ENCODE measurements at places on chromosomes 16 and 17.

GRCh38 chr16:86961171-86961601 is 356.0 kb downstream of the C16orf95 start:
- no peak for DNase-seq

GRCh38 chr16:72722552-72722951 is 325.4 kb downstream of the ZFHX3 start:
- no peak for DNase-seq

GRCh38 chr17:80002690-80003490 is 32.8 kb downstream of the TBC1D16 start:
- no peak for DNase-seq

GRCh38 chr16:59701963-59702930 is 968.1 kb upstream of the GOT2 start:
- DNase-seq = no peak

DNA sequence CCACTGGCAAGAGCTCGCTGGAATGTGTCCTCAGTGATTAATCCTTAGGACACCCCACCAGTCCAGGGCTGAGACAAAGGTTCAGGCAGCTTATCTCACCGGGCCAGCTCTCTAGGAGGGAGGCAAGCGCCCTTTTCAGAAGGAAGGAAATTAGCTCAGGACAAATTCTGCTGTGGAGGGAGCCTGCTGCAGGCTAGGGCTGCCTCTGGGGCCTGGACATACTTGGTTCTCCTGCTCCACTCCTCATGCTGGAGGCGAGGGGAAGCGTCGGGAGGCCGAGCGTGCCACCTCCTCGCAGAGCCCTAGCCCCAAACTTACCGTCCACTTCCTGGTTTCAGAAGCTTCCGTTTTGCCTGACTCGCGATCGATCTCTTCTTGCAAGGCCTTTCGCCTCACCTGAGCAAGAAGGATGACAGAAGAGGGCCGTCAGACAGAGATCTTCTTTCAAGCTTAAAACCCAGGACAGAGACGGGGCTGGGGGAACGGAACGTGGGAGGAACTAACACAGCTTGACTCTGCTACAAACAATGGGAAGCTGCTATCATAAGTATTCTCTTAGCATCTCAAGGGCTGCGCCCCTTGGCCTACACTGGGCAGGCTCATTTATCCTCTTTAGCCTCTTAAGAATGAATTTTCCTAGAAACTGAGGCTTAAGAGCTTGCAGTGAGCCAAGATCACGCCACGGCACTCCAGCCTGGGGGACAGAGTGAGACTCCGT is 7.7 kb downstream of the KNOP1 start:
- DNase-seq = no peak

DNA sequence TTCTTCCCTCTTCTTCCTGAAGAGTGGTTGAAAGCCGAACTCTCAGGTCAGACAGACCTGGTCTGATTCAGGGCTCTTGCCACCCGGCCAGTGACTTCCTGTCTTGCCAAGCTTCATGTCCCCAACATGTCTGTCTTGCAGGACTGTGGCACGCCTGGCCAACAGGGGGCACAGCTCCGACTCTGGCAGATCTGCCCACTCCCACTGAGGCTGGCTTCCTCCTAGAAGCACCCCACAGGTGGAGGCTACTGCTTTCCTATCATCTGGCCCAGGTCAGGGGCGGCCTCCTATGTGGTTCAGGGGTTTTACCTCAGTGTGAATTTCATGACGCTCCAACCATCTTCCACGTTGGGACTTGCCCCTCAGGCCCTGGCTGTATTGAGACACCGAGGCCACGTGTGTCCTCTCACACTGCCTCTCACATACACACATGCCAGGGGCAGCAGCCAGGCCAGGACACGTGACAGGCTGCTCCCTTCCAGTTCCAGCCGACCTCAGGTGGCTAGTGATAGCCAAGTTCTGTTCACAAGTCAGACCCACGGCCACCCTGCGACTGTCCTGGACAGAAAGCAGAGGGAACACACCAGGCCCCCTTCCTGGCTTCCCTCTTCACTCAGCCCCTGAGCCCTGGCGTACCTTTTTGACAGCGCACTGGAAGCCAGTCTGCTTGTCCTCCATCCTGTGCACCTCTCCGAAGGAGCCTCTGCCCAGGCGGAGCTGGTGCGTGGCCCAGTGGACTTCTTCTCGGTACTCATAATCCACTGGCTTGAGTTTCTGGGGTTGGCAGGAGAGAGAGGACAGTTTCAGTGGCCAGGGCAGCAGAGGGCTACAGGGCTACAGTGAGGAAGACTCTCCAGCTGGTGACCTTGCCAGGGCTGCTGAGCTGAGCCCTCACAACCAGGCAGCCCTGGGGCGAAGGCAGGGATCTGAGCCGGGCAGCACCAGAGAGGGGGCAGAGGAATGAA is 22.6 kb upstream of the SPATA32 start:
- no peak for DNase-seq

GRCh38 chr17:20299013-20299412 is 168.3 kb downstream of the LGALS9B start:
- DNase-seq = no peak

GRCh38 chr17:50303051-50303450 is 28.8 kb downstream of the TMEM92 start:
- no peak for DNase-seq

DNA sequence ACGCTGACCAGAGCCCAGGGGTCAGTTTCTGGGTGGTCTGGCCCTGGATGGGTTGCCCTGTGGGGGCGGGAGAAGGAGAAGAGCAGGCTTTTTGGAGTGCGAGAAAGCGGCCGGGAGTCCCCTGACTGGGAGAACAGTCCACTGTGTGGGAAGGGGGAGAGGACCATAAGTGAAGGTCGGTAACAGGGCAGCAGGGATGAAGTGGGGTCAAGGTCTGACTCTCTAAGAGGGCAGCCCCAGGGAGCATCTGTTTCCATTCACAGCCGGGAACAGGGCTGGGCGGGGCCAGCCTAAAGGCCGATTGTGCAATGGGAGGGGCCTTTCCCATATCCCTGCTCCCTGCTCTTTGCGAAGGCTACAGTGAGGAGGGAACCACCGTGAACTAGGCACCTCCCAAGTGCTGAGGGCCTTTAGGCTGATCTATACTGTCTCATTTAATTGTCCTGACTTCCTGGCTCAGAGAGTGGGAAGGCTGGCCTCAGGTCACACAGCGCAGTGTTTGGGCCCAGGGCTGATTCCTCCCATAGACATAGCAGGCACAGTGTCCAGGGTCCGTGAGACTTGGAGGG is 10.4 kb upstream of the WFDC1 start:
- no peak for DNase-seq

Data from HTR-8/SVneo (cell line).